ENCODE measurements at places on chromosomes 3 and 15.

DNA sequence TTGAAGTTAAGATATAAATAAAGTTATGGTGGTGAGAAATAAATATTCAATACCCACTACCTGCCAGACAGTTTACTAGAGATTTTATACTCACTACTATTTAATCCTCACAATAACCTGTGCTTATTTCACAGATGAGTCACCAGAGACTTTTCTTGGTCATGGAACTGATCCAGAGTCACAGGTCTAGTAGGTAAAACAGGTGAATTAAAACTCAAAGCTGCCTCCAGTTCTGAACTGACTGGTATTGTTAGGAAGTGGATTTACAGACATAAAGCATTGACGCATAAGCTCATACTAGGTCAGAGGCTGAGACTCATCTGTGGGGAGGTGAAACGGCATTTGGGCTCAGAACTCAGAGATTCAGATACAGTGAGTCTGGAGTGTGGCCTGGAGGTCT, 1009.9 kb downstream of the AGBL1 start:
- DNase-seq: no peak

DNA sequence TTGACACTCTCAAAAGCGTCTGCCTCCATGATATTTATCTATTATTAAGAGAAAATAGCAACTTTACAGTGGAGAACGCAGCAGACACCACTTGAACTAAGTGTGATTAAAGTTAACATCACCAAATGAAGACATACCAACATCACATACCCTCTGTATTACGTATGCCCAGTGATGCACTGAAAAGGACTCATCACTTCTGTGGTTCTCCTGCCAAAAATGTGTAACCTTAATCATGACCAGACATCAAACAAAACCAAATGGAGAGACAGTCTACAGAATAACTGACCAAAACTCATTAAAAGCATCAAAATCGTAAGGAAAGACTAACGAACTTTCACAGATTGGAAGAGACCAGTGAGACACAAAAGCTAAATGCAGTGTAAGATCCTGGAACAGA, 103.2 kb downstream of the PPP2R3A start:
- no peak for DNase-seq

- DNase-seq: peak; percentile 31
Measured at GRCh38 chr3:112875561-112875960, 28.9 kb upstream of the CD200R1L start.

- no peak for DNase-seq
Measured at GRCh38 chr3:52857864-52858263, 23.0 kb upstream of the MUSTN1 start.

GRCh38 chr15:86555939-86556338, 476.3 kb downstream of the AGBL1 start:
- DNase-seq: no peak

DNA sequence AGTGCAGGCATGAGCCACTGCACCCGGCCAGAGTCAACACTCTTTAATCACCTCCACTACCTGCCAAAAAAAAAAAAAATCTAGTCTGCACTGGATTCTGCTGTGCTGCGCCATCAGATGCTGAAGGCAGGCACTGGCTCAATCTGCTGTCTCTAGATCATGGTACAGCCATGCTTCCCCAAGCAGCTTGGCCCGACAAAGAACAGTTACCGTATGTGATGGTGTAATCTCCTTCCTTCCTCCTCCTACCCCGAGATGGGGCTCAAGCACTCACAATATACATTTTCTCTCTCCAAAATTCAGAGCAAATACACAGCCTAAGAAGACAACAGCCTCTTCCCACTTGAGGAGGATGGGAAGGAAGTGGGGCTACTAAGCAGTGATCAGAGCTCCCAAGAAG, 45.1 kb downstream of the DAPK2 start:
- DNase-seq: peak; percentile 35

GRCh38 chr3:70822669-70823068, 510.2 kb upstream of the MDFIC2 start:
- no peak for DNase-seq

GRCh38 chr3:37606472-37606871, 255.2 kb upstream of the CTDSPL start:
- DNase-seq: no peak

DNA sequence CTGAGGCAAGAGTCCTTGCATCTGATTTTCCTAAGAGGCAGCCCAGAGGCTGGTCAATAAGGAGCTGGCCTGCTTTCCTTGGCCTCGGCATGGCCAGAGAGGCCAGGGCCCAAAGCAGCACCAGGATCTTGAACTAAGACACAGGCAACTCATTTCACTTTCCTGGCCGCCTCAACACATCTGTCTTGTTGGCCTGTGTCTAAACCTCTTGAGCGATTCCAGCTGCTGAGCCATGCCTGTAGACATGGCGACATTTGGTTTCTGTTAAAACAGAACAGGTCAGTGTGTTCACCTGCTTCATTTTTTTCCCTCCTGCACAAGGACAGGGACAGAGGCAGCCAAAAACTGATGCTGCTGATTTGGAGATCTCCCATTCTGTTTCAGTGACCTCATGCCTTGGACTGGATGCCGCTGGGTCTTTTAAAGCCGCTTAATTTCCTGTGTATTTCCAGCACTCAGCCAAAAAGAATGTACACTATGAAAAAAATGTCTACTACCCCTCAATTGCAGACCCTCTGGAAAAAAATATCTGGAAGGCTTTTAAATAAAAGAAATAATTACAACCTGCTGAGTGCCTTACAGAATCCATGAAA, 266.6 kb upstream of the ICE2 start:
- DNase-seq: no peak

- DNase-seq: no peak
Measured at GRCh38 chr3:123409443-123410148, 39.3 kb downstream of the ADCY5 start.

- no peak for DNase-seq
Measured at GRCh38 chr3:127803619-127804018, 18.7 kb downstream of the MGLL start.

GRCh38 chr3:71406972-71407810, 176.3 kb downstream of the FOXP1 start:
- DNase-seq: no peak

GRCh38 chr3:193190146-193190786, 50.8 kb upstream of the PLAAT1 start:
- DNase-seq: peak; percentile 1

- no peak for DNase-seq
Measured at GRCh38 chr3:113086560-113087461, 96.0 kb downstream of the GTPBP8 start.

GRCh38 chr3:16378415-16378814, 113.4 kb downstream of the OXNAD1 start:
- no peak for DNase-seq
